ENCODE measurements at places on chromosomes 5 and 9. TPM values are rescaled to one million over a fixed set of nuclear protein-coding genes. Genes with fewer than 3 reads are reported as not detected.

The SLC25A2 gene
- 0.42 TPM for total RNA-seq

The TRUB2 gene
- 22.6 TPM for total RNA-seq

The LCN1 gene
- not detected for total RNA-seq

The SPATA6L gene
- total RNA-seq: 1.6 TPM

The CD180 gene
- 0.08 TPM for total RNA-seq

The SCGB3A2 gene
- total RNA-seq: not detected

The MVB12B gene
- total RNA-seq: 3.9 TPM

The LHX6 gene
- not detected for total RNA-seq

The MAP3K1 gene
- 26.5 TPM for total RNA-seq

The SOX30 gene
- 0.50 TPM for total RNA-seq

The GRIN1 gene
- 0.06 TPM for total RNA-seq

The HTR4 gene
- not detected for total RNA-seq

The GHR gene
- not detected for total RNA-seq

The GDA gene
- total RNA-seq: not detected

GRCh38 chr5:54760182-54760935 lies 225.0 kb downstream of the ESM1 start:
- H3K27me3 ChIP-seq: no peaks in the 10 kb centered on the region
- no peaks in the 10 kb centered on the region for H3K36me3 ChIP-seq
- H3K4me3 ChIP-seq: no peak overlapping the region
- no peak for ATAC-seq
- H3K4me1 ChIP-seq: peaks cover 18% of the 10 kb centered on the region

DNA sequence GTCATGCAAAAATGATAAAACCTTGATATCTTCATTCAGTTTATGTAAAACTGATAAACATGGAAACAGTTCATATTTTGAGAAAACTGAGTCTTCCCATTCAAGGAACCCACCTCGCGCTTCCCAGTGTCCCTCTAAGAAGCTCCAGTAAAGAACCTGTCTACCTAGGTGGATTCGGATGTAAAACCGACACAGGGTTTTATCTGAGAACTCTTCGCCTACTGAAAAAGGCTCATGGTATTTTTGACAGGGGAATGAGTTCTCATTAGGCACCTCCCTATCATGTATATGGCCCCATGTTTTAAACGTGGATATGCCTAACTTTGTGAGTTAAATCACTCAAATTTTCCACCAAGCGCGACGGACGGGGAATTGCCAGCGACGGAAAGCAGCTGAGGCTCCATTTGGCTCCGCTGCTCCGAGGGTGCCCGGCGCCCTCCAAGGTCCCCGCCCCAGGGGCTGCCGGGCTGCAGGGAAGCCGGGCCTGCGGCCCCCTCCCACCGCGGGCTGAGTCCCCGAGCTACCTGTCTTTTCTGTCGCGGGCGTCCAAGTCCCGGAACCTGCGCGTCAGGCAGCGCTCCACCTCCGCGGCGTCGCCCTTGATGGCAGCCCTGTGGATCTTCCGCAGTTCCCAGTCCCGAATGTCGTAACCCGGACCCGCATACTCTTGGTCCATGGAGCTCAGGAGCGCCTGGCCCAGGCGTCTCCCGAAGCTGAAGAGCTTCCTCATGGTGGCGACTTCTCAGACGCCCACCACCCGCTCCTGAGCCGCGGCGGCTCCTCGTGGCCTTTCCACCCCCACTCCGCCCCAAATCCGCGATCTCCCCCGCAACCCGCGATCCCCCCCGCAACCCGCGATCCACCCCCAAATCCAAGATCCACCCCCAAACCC lies 594 bp downstream of the ANKRD18A start:
- H3K27me3 ChIP-seq: peaks cover 4% of the 10 kb centered on the region
- H3K36me3 ChIP-seq: peaks cover 5% of the 10 kb centered on the region
- peak overlapping the region; percentile 87 for H3K27ac ChIP-seq
- ATAC-seq: peak; percentile 6
- H3K4me3 ChIP-seq: peak overlapping the region; percentile 88
- H3K4me1 ChIP-seq: peaks cover 6% of the 10 kb centered on the region

- H3K27ac ChIP-seq: peak overlapping the region; percentile 10
- no peak overlapping the region for H3K4me3 ChIP-seq
- peaks cover 3% of the 10 kb centered on the region for H3K4me1 ChIP-seq
- H3K36me3 ChIP-seq: no peaks in the 10 kb centered on the region
- ATAC-seq: no peak
Observed at GRCh38 chr9:4630836-4631235, 31.3 kb upstream of the PLPP6 start.

DNA sequence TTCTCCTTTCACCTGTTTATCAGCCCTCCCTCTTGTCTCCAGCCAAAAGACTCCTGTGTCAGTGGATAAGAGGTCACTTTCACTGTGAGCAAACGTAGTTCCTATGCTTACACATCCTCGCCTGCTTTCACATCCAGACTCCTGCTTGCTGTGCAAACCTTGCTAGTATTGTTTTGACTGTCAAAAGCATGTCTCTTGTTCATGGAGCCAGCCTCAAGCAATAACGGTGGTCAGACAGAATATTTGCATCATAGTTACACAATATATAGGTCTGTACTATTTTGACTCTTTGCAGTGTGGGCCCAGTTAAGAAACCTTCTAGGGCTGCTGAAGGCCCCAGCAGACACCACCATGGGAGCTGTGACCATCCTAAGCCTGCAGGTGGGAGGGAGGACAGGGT lies 420.0 kb downstream of the SEMA5A start:
- ATAC-seq: no peak
- no peak overlapping the region for H3K4me3 ChIP-seq
- no peak overlapping the region for H3K27ac ChIP-seq
- H3K4me1 ChIP-seq: no peaks in the 10 kb centered on the region
- no peaks in the 10 kb centered on the region for H3K27me3 ChIP-seq

GRCh38 chr9:114898741-114899140 lies 31.6 kb downstream of the TNFSF8 start:
- H3K4me3 ChIP-seq: no peak overlapping the region
- H3K4me1 ChIP-seq: peaks cover 55% of the 10 kb centered on the region
- H3K36me3 ChIP-seq: peaks cover 54% of the 10 kb centered on the region
- no peaks in the 10 kb centered on the region for H3K27me3 ChIP-seq

GRCh38 chr5:80194468-80194867 lies 61.4 kb downstream of the SERINC5 start:
- peak; percentile 76 for ATAC-seq
- peaks cover 58% of the 10 kb centered on the region for H3K4me1 ChIP-seq
- H3K27ac ChIP-seq: peak overlapping the region; percentile 96
- peak overlapping the region; percentile 97 for H3K4me3 ChIP-seq

- no peak overlapping the region for H3K4me3 ChIP-seq
- H3K4me1 ChIP-seq: no peaks in the 10 kb centered on the region
- no peaks in the 10 kb centered on the region for H3K36me3 ChIP-seq
- no peak for ATAC-seq
- H3K27ac ChIP-seq: no peak overlapping the region
Observed at GRCh38 chr5:66238435-66238834, 94.3 kb downstream of the SREK1 start.

- H3K4me3 ChIP-seq: no peak overlapping the region
- peak; percentile 96 for ATAC-seq
- H3K4me1 ChIP-seq: peaks cover 25% of the 10 kb centered on the region
- H3K36me3 ChIP-seq: peaks cover 96% of the 10 kb centered on the region
- no peaks in the 10 kb centered on the region for H3K27me3 ChIP-seq
Observed at GRCh38 chr5:112869948-112870347, 8.9 kb downstream of the SRP19 start.

- H3K4me3 ChIP-seq: no peak overlapping the region
- peaks cover 30% of the 10 kb centered on the region for H3K4me1 ChIP-seq
- no peaks in the 10 kb centered on the region for H3K27me3 ChIP-seq
- H3K36me3 ChIP-seq: peaks cover 23% of the 10 kb centered on the region
- ATAC-seq: peak; percentile 26
- no peak overlapping the region for H3K27ac ChIP-seq
Observed at GRCh38 chr9:95891067-95891671, 15.7 kb downstream of the ERCC6L2 start.

DNA sequence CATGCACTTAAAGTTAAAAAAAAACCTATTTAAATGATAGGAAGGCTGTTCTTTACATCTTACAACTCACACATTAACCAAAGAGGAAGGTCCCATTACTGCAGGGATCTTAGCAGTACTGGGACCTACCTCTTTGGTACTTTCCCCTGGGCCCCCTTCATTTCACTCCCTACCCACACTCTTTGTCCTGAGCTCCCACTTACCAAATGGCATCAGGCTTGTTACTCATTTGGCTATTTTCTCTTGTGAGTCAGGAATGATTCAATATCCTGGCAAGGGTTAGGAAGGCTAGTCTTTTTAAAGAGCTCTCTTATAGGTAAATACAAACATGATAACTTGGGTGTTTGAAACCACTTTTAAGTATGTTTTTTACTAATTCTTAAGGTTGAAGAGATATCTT lies 117.4 kb upstream of the ELL2 start:
- peak overlapping the region; percentile 18 for H3K27ac ChIP-seq
- no peaks in the 10 kb centered on the region for H3K36me3 ChIP-seq
- H3K4me3 ChIP-seq: peak overlapping the region; percentile 3
- ATAC-seq: peak; percentile 95
- H3K4me1 ChIP-seq: peaks cover 26% of the 10 kb centered on the region

DNA sequence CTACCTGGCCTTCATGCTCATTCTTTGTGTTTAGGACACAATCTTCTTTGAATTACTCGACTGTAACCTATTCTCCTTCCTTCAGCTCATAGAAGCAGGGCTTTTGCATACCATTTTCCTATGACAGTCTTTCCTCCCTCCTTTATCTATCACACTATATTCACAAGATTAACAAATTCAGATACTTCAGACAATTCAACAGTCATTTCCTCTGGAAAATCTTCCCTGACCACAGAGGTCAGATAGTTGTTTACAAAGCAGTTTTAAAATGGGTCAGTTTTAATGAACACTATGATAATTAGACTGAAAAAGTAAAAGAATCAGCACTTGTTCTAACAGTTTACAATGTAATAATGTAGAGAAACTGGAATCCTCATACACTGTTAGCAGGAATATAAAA lies 4.3 kb downstream of the CAAP1 start:
- H3K4me1 ChIP-seq: peaks cover 12% of the 10 kb centered on the region
- peak overlapping the region; percentile 26 for H3K27ac ChIP-seq
- peak overlapping the region; percentile 89 for H3K4me3 ChIP-seq

DNA sequence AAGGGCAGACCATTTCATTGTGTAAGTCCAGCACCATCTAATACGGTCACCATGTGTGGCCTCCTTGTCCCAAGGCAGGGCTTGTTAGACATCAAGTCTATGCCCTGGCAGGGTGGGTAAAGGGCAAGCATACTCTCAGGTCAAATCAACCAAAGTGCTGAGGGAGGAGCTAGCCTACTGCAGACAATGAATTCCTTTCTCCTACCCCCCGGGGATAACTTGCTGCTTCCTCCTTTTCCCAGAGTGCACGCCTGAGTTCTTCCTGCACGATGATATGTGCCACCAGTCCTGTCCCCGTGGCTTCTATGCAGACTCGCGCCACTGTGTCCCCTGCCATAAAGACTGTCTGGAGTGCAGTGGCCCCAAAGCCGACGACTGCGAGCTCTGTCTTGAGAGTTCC lies 71.4 kb downstream of the RFK start:
- H3K4me1 ChIP-seq: no peaks in the 10 kb centered on the region
- ATAC-seq: no peak
- no peak overlapping the region for H3K4me3 ChIP-seq
- H3K27ac ChIP-seq: no peak overlapping the region

DNA sequence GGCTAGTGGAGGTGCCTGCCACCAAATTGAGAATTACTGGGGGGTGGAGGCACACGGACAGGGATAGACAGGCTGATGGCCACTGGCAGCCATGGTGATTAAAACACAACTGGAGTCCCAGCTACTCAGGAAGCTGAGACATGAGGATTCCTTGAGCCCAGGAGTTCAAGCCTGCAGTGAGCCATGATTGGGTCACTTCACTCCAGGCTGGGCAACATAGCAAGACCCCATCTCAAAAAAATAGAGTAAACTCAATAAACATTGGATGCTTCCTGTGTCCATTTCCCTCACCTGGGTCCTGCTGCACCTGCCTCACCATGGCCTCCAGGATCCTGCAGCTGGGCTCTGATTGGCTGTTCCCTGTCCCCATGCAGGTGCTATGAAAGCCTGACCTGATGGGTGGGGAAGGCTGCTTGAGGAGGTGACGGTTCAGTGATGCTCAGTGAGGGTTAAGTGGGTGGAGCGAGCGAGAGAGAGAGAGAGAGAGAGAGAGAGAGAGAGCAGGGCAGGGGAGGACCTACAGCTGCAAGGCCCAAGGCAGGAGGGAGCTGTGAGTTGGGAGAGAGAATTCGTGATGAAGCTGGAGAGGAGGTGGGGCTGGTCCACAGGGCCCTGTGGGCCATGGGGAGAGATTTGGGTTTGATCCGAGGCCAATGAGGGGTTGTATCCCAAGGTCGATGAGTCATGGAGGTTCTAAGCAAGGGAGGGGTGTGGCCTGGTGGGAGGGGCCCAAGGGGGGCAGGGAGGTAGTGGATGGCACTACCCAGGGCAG lies 36.7 kb upstream of the FUBP3 start:
- H3K27me3 ChIP-seq: peaks cover 39% of the 10 kb centered on the region
- no peak for ATAC-seq
- no peak overlapping the region for H3K4me3 ChIP-seq
- H3K36me3 ChIP-seq: no peaks in the 10 kb centered on the region
- H3K27ac ChIP-seq: no peak overlapping the region
- peaks cover 4% of the 10 kb centered on the region for H3K4me1 ChIP-seq

DNA sequence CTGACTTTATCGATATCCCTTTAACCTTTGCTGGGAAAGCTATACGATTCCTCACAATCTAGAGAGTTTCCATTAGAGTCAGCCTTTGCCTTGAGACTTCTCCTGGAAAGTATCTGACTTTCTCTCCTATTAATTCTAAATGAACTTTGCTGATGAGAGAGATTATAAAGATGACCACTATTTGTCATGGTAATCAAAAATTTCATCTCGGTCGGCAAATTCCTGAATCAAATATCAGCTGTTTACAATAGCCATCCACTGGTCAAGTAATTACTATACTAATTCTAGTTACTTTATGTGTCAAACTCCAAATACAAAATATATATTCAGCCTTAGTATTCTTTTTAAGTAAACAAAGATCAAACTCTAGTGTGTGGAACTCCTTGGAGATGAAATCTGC lies 164.4 kb upstream of the ITGA1 start:
- H3K4me1 ChIP-seq: no peaks in the 10 kb centered on the region
- no peak overlapping the region for H3K27ac ChIP-seq
- ATAC-seq: no peak
- H3K4me3 ChIP-seq: no peak overlapping the region
- no peaks in the 10 kb centered on the region for H3K36me3 ChIP-seq
- H3K27me3 ChIP-seq: peaks cover 17% of the 10 kb centered on the region

- ATAC-seq: no peak
- no peaks in the 10 kb centered on the region for H3K36me3 ChIP-seq
- no peaks in the 10 kb centered on the region for H3K4me1 ChIP-seq
- no peaks in the 10 kb centered on the region for H3K27me3 ChIP-seq
- H3K4me3 ChIP-seq: no peak overlapping the region
- no peak overlapping the region for H3K27ac ChIP-seq
Observed at GRCh38 chr9:133775291-133775690, 37.1 kb upstream of the SARDH start.

- no peaks in the 10 kb centered on the region for H3K4me1 ChIP-seq
- no peak overlapping the region for H3K27ac ChIP-seq
- ATAC-seq: no peak
- no peaks in the 10 kb centered on the region for H3K36me3 ChIP-seq
- H3K27me3 ChIP-seq: peaks cover 13% of the 10 kb centered on the region
- H3K4me3 ChIP-seq: no peak overlapping the region
Observed at GRCh38 chr5:14040542-14040941, 96.1 kb upstream of the DNAH5 start.

GRCh38 chr9:72156586-72156985 lies 7.3 kb downstream of the GDA start:
- H3K27ac ChIP-seq: no peak overlapping the region
- no peak overlapping the region for H3K4me3 ChIP-seq
- no peak for ATAC-seq
- H3K4me1 ChIP-seq: no peaks in the 10 kb centered on the region
- H3K36me3 ChIP-seq: no peaks in the 10 kb centered on the region

- H3K27me3 ChIP-seq: peaks cover 30% of the 10 kb centered on the region
- H3K4me3 ChIP-seq: no peak overlapping the region
- no peak overlapping the region for H3K27ac ChIP-seq
Observed at GRCh38 chr9:121798941-121799340, 147.5 kb downstream of the DAB2IP start.
